ENCODE measurements at places on chromosomes 6 and 20.

- no peak for DNase-seq
Observed at GRCh38 chr20:61119273-61119672, 132.8 kb upstream of the CDH4 start.

DNA sequence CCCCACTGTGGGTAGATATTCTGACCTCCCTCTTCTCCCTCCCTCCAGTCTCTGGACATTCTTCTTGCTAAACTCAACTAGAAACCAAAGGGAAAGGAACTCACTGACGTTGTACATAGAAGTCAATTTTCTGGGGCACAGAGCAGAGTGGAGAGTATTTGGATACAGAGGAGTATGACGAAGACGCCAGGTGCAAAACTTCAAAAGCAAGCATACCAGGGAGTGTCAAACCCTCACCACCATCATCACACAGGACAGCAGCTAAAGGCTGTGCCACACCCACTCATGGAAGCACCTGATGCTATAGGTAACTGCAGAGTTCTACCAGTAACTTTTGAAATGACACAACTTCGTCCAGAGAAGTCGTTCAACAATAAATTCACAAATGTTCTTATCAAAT lies 64.8 kb downstream of the FYN start:
- no peak for DNase-seq

DNA sequence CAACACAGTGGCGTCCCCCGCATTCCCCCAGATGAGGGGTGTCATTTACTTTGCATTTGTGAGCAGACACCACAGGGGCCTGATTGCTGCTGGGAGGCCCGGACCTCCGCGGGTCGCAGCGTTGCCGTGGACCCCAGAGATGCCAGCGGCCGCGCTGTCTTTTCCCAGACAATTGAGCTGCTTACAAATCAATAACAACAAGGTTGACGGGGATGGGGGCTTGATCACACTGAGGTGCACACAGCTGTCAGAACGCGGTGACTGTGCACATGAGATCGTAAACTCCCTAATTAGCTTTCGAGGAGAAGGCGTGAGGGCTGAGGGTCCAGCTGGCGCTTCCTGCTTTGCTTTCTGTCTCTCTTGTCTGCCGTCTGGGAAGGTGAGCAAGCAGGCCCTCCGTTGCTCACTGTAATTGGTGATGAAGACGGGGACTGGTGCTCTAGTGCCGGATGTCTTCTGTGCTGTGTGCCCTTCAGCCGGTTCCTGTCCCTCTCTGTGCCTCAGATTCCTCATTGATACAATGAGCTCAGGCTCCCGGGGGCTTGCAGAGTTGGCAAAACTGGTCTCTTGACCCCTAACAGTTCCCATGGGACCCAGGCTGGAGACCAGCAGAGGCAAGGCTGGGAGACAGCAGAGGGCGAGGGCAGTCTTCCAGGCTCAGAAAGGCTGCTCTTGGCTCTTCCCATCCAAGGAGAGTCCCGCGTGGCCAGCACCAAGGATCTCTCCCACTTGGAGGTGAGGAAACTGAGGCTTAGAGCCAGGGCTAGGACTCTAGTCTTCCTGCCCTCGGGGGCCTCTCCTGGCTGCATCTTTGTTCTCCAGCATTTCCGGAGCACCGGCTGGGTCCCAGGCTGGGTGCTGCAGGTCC lies 126.0 kb upstream of the PMEPA1 start:
- no peak for DNase-seq

DNA sequence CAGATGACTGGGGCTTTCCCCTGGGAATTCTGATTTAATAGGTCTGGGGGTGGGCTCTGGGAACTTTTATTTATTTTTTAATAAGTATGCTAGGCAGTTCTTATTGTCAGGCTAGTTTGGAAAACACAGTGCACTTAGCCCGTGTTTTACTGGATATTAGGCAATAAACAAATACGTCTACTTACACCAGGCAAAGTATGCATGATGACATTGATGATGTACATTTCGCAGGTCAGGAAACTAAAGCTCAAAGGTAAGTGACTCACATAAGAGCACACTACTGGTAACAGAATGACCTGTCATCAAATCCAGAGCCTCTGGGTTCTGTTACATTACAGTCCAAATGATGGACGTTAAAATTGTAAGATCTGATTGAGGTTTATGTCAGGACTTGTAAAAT lies 144.4 kb upstream of the EXOC2 start:
- no peak for DNase-seq

DNA sequence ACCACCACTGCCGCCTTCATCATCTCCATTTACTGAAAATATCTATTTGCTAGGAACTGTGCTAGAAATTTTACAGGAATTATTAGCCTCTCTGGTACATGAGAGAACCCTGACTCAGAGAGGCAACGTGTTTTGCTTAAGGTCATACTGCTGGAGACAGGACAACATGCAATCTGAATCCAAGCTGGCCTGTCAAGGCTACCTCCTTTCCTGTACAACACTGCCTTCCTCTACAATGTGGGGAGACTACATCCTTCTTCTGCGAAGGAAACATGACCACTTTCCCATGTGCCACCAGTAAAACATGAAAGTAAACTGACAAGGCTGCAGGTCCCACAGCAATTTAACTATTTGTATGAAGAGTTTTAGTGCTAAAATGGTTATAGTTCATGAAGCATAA lies 200.9 kb downstream of the BACH2 start:
- DNase-seq: no peak

DNA sequence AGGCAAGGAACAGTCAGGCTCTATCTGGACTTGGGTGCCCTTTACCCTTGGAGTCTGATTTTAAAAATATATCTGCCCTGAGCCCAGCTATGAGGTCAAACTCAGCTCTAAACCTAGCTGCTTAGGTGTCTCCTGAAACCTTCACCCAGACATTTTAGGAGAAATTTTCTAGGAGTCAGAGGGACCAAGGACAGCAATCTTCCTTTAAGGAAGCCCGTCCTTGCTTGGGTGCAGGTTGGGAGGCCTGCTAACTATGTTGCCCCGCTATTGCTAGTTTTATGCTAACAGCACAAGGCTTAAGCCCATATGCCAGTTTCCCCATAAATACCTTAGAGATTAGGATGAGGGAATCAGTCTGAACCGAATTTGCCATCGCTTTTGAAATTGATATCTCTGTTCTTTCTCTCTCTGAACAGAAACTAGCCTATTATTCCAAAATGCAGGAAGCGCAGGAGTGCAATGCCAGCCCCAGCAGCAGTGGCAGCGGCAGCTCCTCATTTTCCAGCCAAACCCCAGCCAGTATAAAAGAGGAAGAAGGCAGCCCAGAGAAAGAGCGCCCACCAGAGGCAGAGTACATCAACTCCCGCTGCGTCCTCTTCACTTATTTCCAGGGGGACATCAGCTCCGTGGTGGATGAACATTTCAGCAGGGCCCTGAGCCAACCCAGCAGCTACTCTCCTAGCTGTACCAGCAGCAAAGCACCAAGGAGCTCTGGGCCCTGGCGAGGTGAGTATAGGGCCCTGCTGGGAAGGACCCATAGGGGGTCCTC lies 2.6 kb downstream of the VGLL2 start:
- no peak for DNase-seq

DNA sequence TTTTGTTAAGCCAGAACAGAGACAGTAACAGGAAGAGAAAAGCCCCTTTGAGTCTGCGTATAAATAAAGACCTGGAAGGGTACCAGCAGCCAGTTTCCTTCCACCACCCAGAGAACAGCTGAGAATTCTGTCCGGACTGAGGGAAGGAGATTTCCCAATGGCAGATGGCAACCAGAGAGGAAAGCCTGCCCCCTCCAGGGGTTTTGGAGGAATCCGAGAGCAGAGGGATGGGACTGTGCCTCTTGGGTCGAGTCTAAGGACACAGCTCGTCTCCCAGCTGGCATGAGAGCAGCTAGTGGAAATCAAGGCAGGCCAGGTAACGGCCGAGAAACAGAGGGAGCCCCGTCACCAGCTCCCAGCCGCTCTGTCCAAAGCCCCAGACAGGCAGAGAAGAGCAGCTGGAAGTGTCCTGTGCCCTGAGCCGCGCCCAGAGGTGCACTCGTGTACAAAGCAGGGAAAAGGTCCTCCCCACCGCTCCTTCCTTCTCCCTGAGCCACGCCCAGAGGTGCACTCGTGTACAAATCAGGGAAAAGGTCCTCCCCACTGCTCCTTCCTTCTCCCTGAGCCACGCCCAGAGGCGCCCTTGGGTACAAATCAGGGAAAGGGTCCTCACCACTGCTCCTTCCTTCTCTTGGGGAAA lies 134.0 kb upstream of the SNX9 start:
- no peak for DNase-seq

DNA sequence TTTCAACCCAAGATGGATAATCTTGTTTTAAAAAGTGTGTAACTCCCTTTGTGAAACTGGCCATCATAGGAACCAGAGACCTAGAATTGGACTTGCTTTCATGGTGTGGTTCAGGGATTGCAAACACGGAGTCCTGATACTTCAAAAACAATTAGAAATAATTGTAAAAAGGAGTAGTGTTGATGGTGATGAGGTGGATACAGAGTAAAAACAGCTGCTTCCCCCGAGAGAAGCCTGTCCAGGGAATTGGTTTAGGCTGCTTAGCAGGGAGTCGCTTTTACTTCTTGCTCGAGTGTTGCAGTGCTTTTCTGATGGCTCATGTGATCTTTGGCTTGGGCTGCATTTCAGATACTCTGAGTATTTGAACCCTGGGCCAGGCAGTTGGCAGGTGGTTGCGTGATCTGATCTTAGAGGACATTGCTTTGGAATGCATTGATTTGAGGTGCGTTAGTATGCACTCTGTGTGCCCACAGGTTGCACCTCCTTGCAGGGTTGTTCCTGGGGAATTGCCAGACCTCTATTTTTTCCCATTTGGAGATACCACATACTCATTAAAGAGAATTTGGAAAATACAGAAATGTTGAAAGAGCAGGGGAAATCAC lies 19.5 kb downstream of the KIF3B start:
- no peak for DNase-seq

DNA sequence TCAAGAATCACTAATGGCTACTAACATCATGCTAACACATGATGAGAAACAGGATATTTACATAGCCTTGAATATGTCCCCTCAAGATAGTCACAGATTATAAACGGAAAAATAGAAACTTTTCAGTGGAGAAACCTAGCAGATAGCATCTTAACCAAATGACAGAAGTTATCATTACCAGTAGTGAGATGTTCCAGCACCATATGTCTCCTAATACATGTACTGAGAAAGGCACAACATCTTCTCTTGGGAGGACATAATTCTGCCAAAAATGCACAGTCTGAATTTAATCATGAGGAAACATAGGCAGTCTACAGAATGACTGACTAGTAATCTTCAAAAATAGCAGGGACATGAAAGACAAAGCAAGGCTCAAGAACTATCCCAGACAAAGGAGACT lies 19.9 kb upstream of the PRIM2 start:
- DNase-seq: no peak

DNA sequence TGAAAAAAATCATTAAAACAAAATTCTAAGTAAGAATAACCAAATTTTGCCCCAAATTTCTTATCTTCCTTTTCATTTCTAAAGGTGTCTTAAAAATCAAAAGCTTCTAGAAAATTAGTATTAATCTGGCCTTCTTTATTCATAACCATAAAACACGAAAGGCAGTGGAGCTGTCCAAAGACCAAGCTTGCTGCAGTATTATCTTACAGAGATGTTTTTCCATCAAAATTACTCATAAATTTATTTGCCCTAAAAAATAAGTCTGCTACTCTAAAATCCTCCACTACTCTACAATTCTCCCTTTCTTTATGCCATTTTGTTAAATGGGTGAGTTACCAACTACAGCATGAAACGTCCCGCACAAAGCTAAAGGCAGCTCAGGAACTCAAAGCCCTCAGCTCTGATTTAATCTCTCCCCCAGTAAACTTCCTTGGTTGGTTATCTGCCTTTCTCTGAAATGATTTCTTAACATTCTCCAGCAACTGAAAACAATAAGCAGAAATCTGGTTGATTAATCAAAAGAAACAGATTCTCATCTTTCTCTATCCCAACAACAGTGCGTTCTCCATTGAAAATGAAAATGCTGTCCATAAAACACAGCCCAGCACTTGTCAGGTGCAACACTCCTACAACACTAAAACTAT lies 2.1 kb downstream of the USP49 start:
- DNase-seq: no peak

GRCh38 chr6:72916298-72916697 lies 294.4 kb downstream of the KCNQ5 start:
- DNase-seq: no peak

- no peak for DNase-seq
Observed at GRCh38 chr20:41225091-41225490, 87.7 kb downstream of the PLCG1 start.

DNA sequence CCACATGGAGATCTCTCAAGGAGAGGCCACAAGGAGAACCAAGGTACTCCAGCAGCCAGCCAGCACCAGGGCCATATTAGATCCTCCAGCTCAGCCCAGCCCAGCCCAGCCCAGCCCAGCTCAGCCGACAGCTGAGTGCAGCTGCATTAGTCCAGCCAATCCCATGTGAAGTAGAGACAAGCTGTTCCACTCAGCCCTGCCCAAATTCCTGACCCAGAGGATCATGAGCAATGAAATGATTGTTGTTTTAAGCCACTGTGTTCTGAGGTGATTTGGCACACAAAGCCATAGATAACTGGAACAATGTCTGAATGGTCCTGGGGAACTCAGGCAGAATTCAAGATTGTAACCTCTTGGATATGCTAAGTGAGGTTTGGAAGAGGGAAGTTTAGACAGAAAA lies 59.5 kb upstream of the BMP2 start:
- no peak for DNase-seq

DNA sequence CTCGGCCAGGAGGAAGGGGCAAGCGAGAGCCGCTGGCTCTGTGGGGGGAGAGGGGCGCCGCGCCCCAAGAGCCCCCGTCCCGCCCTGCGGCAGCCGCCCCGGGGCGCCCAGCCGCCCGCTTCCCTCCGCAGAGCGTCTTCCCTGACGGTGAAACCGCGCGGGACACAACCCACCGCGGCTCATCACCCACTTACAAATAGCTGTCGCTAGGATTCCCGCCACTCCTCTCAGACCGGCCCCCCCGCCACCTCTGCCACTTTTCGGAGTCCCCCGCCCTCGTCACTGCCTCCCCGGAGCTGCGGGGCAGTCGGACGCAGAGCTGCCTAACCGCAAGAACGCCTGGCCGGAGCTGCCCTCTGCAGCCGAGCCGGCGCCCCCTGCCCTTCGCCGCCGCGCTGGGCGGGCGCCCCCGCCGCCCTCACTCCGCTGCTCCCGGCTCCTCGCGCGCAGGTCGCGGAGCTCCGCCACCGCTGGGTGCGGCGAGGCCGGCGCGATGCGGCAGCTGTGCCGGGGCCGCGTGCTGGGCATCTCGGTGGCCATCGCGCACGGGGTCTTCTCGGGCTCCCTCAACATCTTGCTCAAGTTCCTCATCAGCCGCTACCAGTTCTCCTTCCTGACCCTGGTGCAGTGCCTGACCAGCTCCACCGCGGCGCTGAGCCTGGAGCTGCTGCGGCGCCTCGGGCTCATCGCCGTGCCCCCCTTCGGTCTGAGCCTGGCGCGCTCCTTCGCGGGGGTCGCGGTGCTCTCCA lies at the start of gene SLC35D3:
TSS of gene SLC35D3 (plus strand) at position 366 of the 749 bp plus-strand sequence. CDS start at position 494, 128 bp downstream.
- peak; percentile 36 for DNase-seq

DNA sequence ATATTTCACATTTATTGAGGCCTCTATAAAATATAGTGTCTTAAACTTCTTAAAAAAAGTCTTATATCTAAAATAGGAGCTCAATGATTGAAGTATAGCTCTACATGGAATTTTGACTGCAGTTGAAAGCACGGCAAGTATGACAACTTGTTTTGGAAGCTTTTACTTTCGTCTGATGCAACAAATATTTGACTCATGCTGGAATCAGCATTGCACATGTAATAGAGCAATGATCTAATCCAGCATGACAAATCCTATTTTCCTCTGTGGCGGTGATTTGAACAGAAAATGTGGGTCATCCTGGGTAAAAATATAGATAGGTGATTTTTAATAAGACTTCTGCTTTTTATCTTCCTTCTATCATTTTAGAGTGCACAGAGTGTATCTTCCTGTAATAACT lies 111.6 kb downstream of the TINAG start:
- DNase-seq: no peak

Data from SHP77 (cell line).